Inflammatory macrophage treated with lipopolysaccharide for 1 hour (primary cell): ENCODE measurements at places on chromosomes 1 and 21.

- no peak for DNase-seq
These were observed 28.6 kb upstream of the DUSP23 start for GRCh38 chr1:159752135-159752580.

GRCh38 chr1:172421974-172422604, 1.6 kb downstream of the C1orf105 start:
- DNase-seq: no peak

DNA sequence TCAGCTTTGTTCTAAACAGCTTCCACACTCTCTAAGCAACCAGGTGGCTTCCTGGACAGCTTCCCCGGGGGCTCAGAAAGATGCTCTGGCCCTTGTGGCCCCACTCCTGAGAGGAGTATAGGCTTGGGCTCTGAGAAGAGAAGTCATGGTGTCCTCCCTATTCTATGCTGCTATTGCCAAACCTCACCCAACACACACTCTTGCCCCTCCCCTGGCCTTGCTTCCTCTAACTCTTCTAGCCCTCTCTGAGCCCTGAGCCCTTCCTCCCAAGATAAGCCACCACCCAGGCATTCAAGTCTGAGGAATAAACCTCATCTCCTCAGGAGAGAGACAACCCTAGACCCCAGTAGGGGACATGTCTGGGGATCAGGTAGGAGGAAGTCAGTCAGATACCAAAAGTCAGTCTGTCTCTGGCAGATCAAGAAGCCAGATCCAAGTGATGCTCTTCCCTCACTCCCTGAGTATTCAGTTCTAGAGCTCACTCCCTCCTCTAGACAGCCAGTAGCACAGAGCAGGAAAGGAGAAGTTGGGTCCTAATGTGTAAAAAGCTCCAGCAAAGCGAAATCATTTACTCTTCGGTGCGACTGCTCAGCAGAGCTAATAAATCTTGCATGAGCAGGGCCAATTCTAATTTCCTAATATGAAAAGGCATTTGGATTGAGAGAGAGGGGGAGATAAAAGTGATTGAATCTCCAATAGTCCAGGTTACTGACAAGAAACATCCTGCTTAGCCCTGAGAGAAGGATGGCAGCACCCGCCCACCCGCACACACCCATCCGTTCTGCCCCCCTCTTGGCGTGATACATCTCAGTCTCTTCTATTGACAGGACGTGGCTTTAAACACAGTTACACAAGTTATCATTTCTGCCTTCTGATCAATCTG, 50.5 kb downstream of the DMAP1 start:
- DNase-seq: peak; percentile 73

DNA sequence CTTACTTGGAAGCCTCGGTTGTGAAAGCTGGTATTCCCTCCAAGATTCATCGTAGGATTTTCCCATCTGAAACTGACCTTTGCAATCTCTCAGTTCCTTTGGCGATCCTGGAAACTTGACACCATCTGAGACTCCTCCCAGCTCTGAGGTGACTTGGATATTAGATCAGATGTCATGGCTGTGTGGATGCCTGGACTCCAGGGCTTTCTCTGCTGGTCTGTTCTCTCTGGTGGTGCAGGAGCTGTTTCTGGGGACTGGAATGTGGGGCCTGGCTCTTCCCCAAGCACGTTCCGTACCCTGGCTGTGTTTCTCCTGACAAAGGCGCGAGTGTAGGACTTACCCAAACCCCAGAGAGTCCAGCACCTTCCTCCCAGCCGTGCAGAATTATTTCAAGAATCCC, 252.2 kb downstream of the RPS6KC1 start:
- no peak for DNase-seq

DNA sequence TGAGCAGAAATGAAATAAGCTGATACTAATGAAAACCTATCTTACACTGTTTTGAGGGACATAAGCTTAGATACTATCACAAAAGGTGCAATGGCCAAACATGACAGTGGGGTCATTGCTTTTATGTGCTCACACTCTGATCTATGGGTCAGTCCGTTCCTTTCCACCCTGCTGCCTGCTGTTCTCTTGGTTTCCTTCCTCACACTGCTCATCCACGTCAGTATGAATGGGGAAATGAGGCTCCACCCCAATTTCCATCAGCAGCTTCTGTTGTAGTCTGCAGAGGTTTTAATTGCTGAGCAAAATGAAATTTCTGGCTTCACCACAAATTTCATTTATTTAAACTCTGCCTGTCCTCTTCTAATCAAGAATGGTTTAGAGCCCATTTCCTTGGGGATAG, 155.2 kb downstream of the GABPA start:
- peak; percentile 12 for DNase-seq

DNA sequence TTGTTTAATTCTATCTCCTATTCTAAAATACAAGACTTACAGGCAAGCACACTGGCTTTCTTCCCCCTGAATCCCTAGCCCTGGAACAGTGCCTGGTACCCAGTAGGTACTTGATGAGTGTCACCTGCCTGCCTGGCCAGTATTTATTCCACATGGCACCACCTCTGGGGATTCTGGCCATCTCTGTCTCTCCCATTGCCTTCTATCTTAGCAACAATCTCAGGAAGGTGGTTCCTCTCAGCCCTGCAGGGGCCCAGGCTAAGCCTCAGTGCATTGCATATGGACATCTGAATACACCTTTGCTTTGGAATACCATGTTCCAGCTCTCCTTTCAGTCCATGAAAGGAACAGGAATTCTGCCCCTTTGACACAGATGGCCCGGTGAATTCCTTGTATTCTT, 81.0 kb downstream of the HIVEP3 start:
- DNase-seq: no peak

GRCh38 chr1:23838401-23838866, 13.2 kb upstream of the HMGCL start:
- DNase-seq: peak; percentile 73

DNA sequence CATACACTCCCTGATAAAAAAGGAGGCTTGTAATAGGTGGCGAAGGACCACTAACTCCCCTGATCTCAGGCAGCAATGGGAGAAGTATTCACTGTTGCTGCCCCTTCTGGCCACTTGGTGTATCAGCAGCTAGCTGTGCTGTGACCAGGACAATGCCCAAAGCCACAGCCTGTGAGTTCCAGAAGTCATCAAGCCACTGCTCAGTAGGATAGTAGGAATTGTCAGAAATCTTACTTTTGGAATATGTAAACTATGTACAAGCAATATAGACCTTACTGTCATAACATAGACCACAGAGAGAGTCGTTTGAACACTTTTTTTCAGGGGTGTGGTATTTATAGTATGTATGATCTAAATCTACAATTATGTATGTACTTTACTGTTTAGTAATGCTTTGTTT, 248.3 kb upstream of the CAMK1G start:
- no peak for DNase-seq

GRCh38 chr1:240385985-240386978, 225.7 kb downstream of the GREM2 start:
- DNase-seq: no peak

- no peak for DNase-seq
These were observed at the start of gene TMEM240 for GRCh38 chr1:1540090-1540817. Gene TMEM240 (minus strand): TSS chr1:1540624. CDS start chr1:1540346, 278 bp downstream.

GRCh38 chr1:161792740-161793139, 26.6 kb downstream of the ATF6 start:
- peak; percentile 74 for DNase-seq

GRCh38 chr1:212515329-212515760, 82.6 kb downstream of the NENF start:
- no peak for DNase-seq

DNA sequence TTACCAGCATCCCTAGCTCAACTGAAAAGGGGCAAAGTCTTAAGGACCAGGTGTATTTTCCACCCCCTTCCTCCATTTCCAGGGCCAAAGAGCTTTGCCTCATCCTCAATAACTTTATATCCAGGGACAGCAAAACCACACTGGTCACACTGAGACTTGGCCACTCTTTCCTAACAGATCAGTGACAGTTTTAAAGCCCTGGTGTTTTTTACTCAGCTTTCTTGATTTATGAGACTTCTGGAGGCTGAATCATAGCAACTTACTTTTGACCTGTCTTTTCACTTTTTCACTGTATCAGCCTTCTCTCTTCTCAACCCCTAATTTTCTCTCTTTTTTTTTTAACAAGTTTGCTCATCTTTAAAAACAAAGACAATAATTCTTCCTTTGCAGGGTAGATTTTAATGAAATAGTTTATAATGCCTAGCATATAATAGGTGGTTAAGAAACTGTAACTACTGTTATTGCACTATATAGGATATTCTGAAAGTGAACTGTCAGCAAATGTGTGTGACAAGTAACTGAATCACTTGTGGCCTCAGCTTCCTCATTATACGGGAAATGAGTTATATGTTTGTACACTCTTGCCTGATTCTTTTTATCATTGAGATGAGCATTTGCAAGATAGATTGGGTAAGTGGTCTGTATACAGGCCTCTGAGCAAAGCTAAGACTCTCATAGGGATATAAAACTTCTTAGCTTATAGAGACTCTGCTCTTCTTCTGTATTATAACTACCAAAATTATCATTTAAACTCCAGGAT, 19.7 kb upstream of the DYNLT5 start:
- peak; percentile 75 for DNase-seq

DNA sequence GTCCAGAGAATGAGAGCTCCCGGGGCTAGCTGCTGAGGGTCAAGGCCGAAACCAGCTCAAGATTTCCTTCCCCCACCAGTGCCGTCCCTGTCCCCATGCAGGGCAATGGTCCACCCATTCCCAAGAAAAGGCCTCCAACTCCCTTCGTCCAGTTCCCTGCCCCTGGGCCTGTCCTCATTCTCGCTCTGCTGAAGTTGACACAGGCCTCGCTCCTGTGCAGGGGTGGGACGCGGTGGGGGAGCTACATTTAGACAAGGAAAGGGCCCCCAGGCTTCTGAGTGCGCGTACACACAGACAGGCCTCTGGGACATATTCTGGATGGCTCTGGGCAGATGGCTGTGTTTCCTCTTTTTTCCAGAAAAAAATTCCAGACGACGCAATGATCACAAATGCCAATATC, 188.3 kb downstream of the ETS2 start:
- no peak for DNase-seq
